Activated effector memory CD4-positive, alpha-beta T cell treated with Interleukin-2 at 50 U/mL for 16 hours (primary cell): ENCODE measurements at places on chromosomes 1 and 21.

- DNase-seq = no peak
These were observed 296.1 kb upstream of the LRRC7 start for GRCh38 chr1:69271587-69272125.

GRCh38 chr1:154837034-154837671 is 32.9 kb downstream of the KCNN3 start:
- no peak for DNase-seq

GRCh38 chr1:93700532-93701469 is 19.2 kb upstream of the BCAR3 start:
- no peak for DNase-seq

- no peak for DNase-seq
These were observed 148.5 kb downstream of the LMX1A start for GRCh38 chr1:165207853-165208515.

DNA sequence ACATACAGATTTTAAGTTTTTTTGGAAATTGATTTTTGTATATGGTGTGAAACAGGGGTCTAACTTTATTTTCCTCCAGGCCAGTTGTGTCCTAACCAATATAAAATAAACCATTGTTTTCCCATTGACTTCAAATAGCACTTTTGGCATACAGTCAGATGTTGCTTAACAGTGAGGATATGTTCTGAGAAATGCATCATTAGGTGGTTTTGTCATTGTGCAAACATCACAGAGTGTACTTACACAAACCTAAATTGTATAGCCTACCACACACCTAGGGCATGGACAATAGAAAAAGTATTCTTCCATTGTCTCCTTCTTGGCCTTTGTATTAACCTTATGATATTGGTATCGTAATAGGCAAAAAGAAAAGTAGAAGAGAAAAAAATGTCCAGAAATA is 37.4 kb upstream of the DISP1 start:
- DNase-seq = no peak

GRCh38 chr1:12359359-12360133 is 129.7 kb downstream of the VPS13D start:
- no peak for DNase-seq

DNA sequence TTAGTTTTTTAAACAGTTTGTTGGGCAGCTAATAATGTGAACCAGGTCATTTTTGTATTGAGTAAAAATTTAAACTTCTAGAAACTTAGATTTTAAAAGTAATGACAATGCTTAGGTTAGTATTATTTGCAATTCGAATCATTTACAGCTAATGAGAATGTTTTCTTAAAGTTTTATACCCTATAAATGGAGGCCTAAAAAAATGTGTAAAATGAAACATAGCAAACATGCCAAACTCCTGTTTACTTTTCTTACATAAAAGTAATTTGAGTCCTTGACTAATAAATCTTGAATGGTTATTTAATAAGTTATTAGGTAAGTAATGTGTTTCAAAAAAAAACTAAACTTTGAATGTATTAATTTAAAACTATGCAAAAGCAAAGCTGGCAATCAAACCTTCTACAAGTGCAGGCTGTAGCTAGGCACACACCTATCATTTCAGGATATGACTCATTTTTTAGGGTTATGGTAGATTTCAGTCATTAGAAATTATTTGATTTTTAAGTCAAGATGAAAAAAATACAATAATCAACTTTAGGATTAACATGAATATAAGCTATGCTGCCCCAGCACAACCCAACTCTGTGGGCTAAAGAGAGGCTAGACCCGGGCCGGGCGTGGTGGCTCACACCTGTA is 41.5 kb downstream of the CLSTN1 start:
- DNase-seq = no peak

GRCh38 chr1:239772446-239772845 is 319.2 kb upstream of the FMN2 start:
- no peak for DNase-seq

GRCh38 chr21:32312976-32313375 is 14.3 kb downstream of the MRAP start:
- no peak for DNase-seq

DNA sequence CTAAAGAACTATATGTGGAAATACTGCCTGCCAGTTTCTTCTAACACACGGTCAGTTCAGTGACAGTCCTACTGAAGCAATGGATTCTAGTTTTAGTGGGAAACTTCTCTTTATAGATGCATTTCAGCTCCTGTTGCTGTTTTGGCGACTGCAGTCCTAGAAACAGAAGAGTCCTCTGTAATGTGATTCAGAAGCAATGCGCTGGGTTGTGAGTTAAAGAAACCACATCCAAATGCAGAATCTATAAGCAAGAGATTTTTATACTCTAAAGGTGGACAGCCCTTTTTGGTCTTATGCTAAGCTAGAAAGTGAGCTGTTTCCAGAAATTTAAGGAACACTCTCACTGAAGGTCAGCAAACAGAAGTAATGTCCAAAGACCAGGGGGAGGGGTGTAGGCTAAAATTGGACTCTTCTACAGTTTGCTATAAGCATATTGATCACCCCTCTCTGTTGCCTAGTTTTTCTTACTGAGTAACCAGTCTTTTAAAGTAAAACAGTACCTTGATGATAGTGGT is 30.8 kb downstream of the DUSP10 start:
- no peak for DNase-seq

DNA sequence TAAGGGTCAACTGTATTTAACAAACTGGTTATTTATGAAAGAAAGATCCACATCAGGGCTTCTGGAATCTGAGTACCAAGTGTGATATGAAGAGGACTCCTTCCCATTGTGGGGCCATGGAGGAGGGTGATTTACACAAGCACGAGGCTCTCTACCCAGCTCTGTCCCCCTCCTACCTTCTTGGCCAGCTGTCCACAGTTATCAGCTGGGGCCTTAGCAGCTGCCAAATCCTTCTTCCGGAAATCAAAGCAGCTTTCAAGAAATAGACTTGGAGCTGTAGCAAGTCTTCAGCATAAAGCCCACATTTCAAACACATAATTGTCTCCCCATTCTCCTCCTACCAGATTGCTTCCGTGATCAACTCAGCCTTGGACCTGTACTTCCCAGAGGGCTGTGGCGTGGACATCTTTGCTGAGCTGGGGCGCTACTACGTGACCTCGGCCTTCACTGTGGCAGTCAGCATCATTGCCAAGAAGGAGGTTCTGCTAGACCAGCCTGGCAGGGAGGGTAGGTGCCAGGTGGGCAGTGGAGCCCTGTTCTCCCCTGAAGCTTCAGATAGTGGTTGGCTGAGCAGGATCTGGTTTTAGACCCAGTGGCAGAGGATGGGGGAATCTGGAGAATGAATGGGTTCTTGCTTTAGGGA is 15.5 kb downstream of the AZIN2 start:
- no peak for DNase-seq

GRCh38 chr1:200363264-200363933 is 46.4 kb downstream of the ZNF281 start:
- no peak for DNase-seq

- DNase-seq = no peak
These were observed 2.1 kb downstream of the PADI1 start for GRCh38 chr1:17207046-17207445.

- no peak for DNase-seq
These were observed 142.1 kb upstream of the IPO9 start for GRCh38 chr1:201686714-201687455.

DNA sequence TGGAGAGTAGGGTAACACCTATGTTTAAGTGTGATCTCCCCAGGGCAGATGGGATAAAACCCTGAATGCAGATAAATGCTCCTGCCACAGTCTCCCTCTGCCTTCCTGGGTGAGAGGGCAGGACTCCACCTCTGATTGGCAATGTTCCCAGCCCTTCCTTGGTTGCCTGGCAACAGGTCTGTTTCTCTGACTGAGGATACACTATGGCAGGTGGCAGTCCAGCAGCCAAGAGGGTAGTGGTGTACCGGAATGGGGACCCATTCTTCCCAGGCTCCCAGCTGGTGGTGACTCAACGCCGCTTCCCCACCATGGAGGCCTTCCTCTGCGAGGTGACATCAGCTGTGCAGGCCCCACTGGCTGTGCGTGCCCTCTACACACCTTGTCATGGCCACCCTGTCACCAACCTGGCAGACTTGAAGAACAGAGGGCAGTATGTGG is at the start of gene DCDC2B:
TSS of gene DCDC2B (plus strand) at position 199 of the 438 bp plus-strand sequence. CDS start at position 204, 5 bp downstream.
- DNase-seq = no peak

GRCh38 chr1:47725992-47726855 is 271.0 kb downstream of the TRABD2B start:
- peak; percentile 37 for DNase-seq

DNA sequence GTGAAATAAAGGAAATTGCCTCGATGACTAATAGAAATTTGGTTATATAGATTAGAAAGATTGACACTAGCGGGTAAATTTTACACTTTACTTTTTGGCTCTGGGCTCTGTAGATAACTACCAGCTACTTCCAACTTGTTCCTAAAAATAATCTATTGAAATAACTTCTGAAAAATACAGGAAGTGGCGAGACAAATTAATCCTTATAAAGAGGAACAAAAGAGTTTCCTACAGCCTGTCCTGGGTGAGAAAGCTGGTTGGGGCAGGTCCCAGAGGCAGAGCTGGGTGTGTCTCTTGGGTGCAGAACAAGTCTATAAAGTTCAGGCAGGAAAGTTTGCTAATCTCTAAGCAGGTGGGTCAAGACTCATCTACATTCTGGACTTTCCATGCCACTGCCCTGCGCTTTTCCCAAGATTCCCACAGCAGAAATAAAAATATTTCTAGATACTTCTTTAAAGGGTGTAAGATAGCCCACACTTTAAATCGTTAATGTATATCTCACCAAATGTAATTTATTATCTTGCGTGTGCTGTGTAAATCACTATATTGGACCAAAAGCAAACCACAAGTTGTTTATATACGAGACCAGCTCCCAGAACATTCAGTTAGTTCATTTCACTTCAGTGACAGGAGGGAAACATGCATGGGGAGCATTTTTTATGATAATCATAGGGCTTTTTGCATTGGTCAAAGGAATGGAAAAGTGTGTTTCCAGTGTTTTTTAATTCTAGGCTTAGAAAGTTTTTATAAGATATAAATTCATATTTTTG is 70.1 kb upstream of the NRIP1 start:
- no peak for DNase-seq

GRCh38 chr1:200625381-200625824 is 4.9 kb upstream of the KIF14 start:
- no peak for DNase-seq

DNA sequence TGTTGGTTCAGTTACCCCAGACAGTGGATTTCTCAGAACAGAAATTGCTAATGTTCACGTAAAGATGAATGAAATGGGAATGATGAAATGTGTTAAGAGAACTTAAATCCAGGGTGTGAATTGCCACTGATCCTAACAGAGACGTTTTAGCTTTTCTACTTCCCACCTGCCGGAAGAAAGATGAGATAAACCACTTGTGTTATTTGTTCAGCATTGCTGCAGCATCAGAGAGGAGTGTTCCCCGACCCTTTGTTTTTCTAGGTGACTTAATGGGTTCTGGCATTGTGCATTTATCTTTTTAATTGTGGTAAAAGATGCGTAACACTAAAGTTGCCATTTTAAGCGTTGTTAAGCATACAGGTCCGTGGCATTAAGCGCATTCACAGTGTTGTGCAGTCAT is 122.3 kb downstream of the GALNT2 start:
- no peak for DNase-seq

- no peak for DNase-seq
These were observed 1632.3 kb downstream of the KCNT2 start for GRCh38 chr1:194975913-194976312.

- DNase-seq = no peak
These were observed 300.0 kb downstream of the BARHL2 start for GRCh38 chr1:90417126-90417525.

DNA sequence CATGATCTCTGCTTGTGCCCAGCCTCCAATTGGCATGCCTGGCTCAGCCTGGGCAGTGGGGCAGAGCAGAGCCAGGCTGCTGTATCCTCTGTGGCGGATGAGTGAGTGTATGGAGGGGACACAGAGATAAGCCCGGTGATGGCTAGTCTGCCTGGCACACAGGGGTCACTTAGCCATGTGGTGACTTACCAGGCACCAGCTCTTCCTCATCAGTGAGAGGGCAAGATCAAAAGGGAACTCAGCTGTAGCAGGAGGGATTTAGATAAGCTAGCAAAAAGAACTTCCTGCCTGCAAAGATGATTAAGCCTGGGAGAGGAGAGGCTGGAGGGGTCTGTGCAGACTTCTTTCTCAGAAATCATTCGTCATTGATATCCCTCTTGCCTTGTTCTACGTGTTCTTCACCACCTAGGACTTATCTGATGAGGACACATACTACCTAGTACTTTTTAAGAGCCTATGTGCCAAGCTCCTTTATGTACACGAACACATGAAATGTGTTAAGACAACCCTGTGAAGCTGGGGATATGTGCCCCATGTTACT is 7.9 kb downstream of the KIF21B start:
- DNase-seq = no peak

DNA sequence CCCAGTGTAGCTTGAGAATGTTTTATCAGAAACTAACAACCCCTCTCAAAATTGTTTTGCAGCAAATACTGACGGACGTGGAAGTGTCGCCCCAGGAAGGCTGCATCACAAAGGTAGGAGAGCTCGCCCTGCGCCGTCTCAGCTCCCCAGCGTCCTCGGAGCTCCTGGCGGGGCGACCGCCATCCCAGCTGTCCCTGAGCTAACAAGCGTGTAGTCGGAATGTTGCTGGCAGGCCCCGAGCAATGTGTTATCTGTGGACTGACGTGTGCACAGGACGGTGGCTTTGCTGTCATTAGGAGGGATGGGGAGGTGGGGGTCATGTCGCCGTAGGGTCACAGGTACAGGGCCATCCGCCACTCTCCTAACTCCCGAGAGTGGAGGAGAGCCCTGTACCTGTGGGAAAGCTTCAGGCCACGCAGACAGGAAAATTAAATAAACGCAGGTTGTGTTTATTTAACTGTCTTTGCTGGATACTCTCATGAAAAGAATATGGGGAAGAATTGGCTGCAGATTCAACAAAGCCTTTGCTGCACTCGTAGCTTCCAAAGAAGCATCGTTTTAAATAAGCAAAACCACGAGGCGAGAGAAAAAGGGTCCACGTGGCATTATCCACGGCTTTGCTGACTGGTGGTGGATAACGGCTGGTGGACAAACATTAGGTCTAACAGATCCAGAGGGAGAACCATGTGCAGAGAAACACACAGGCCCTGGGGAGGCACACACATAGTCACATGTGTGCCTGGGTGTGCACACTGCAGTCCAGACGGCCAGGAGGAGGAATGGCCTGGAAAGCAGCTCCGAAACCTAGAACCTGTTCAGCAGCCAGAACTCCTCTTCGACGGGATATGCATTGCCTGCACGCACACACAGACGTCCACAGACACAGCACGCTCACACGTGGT is 175.3 kb downstream of the PRDM16 start:
- DNase-seq = no peak

GRCh38 chr1:7300893-7301663 is 470.0 kb upstream of the VAMP3 start:
- no peak for DNase-seq

DNA sequence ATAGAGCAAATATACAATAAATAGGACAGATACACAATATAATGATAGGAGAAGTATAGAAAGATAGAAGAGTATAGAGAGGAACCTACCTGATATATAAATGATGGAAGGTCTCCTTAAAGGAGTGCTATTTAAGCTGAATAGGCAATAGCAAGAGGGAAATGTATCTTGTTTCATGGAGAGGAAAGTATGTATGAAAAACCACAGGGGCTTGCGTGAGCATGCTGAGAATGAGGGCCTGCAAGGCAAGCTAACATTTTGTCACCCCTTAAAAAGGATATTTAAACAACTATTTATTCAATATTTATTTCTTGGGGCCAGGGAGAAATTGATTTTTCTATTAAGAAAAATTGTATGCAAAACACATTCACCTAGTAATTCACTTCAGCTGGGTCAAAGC is 150.9 kb upstream of the ZRANB2 start:
- no peak for DNase-seq
